ENCODE measurements at places on chromosomes 2 and 18.

- no peak for DNase-seq
Observed at GRCh38 chr2:238872628-238873380, 24.9 kb downstream of the TWIST2 start.

DNA sequence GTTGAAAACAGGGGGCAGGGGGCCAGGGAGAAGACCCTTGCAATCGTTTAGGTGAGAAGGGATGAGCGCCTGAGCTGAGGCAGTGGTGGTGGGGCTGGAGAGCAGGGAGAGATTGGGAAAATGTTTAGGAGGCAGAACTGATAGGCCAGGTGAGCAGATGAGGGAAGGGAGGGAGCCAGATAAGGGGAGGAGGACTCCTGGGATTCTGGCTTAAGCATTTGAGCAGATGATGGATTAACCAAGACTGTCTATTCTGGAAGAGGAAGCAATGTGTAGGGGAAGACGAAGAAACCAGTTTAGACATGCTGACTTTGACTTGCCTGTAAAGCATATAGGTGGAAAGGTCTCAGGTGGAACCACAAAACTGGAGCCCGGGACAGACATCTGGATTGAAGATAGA is 49.9 kb upstream of the ASPRV1 start:
- DNase-seq = no peak

GRCh38 chr18:58264840-58265239 is 220.8 kb downstream of the NEDD4L start:
- DNase-seq = no peak

DNA sequence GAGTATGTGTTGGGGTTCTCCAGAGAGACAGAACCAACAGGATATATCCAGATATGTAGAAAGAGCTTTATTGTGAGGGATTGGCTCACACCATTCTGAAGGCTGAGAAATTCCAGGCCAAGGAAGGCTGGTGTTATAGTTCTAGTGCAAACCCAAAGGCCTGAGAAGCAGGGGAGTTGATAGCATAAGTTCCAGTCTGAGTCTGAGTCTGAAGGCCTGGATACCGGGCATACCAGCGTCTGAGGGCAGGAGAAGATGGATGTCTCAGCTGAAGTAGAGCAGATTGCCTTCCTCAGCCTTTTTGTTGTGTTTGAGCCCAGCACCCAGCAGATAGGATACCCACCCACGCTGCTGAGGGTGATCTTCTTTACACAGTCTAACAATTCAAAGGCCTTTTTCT is 211.7 kb upstream of the RASGRP3 start:
- no peak for DNase-seq

DNA sequence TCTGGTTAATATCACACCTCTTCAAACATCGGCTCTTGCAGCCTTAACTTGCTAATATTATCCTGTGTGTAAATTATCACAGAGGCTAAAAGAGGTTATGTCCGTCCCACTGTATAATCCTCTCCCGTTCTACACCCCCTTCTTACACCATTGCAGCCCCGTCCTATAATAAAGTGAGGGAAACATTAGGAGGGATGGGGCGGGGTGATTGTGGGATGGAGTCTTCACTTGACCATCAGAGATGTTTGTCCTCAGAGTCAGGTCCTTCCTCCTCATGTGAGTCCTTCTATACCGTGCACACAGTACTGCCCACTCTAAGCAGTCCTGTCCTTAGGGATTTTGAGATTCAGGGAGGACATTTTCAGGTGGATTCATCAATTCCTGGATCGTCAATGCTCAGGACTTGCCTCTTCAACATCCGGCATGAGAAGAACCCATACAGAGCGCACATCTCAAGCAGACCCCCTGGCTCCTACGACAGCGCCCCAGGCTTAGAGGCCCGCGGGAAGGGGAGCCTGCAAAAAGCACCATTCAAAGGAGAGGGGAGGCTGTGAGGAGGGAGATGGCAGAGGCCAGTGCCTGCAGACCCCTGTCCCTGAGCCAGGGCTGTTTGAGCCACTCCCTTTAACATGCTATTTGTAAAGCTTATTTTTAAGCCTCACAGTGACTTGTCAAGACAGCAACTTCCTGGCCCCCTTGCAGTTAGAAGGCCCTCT is 42.8 kb upstream of the ASB18 start:
- DNase-seq = no peak

GRCh38 chr2:223720367-223720766 is 117.0 kb downstream of the AP1S3 start:
- no peak for DNase-seq

- no peak for DNase-seq
Observed at GRCh38 chr18:64082054-64082453, 66.8 kb downstream of the LINC00305 start.
